ENCODE measurements at places on chromosomes 5 and 9.

DNA sequence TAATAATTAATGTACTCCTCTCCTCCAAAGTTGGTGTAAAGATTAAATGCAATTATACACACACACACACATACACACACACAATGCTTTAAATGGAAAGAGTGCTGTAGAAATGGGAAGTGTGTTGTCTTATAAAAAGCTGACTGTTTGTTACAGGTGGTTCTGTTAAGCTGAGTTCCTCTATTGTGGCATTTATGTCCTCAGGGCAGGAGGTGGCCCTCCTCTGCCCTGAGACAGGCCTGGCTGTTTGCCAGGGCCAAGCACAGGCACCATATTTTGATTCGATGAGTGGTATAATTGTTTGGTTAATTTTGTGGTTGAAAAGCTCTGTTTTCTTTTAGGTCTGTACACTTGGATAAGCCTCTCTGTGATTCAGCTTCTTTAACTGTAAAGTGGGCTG, 573.9 kb downstream of the KIF4B start:
- DNase-seq: no peak

- DNase-seq: no peak
Measured at GRCh38 chr9:20200581-20200980, 411.7 kb upstream of the SLC24A2 start.

- no peak for DNase-seq
Measured at GRCh38 chr5:17411436-17412402, 86.3 kb upstream of the TAF11L2 start.

GRCh38 chr5:81852291-81853029, 101.6 kb upstream of the SSBP2 start:
- peak; percentile 4 for DNase-seq

DNA sequence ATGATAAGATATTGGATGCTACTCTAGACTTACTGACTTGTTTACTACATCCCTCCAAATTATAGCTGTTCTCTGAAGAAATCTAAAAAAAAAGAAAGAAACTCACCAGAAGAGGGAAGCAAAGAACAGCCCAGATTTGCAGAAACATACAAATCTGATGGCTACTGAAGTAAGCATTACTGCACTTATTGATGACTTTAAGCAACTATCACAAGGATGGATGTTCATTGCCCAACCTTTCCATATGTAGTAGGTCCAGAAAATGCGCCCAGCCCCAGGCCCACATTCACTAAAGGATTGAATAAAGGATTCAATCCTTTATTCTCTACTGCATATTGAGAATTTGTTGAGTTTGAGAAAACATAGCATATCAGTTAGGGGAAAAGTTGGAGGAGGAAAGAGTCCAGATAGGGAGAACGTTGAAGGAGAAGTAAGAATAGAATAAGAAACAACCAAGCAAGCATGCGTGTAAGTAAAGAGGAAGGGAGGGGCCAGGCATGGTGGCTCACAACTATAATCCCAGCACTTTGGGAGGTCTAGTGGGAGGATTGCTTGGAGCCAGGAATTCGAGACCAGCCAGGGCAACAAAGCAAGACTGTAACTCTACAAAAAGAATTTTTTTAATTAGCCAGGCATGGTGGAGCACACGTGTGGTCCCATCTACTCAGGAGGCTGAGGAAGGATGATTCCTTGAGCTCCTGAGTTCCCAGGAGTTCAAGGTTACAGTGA, 33.8 kb upstream of the DTWD2 start:
- no peak for DNase-seq

DNA sequence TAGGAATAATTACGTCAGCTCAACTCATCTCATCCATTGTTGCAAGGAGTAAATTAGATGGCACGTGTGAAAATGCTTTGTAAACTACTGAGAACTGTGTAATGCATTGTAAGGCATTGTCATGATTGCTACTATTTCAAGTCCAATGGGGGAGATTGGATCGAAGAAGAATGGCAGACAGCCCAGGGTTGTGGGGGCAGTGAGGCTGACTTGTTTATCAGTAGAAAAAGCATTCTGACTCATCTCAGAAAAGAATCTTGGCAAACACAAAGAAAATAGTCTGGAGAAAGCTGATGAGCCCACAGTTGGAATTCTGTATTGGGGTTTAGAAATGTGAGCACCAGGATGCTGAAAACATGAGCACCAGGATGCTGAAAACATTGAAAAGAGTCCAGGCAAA, 28.0 kb upstream of the DAP start:
- no peak for DNase-seq

- DNase-seq: no peak
Measured at GRCh38 chr9:101226161-101226560, 158.6 kb downstream of the BAAT start.

DNA sequence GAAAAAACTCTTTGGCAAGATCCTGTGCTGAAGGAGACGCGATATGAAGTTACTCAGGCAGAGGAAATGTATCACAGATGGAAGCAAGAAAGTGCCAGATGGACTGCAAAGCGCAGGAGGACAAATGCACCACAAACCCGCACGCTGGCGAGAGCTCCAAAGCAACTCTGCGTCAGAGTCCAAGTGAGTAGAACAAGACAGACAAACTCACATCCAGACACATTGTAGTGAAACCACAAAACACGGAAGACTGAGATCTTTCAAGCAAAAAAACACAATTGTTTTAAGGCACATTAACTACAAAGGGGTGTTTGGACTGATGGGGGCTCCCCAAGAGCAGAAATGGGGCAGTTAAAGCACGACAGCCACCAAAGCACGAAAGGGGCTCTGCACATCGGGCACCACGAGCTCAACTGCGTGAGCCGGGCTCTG, 39.2 kb upstream of the NKD2 start:
- no peak for DNase-seq
